ENCODE measurements at places on chromosomes 11 and 22.

DNA sequence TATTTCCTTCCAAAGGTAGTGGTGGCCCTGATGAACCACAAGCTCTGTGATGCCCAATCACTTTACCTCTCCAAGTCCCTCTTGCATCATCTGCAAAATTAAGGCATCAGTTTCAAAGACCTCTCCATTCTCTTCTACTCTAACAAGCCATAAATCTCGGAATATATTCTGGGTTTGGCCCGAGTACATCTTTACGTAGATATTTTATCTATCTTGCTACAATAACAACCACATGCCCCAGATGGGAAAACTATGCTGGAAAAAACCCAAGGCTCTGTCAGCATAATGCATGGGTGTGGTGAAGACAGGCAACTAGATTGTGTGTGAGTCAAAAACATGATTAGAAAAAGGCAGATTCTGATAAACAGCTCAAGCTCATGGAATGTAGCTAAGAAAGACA is 228.2 kb upstream of the BLID start:
- DNase-seq, result no peak

GRCh38 chr22:26894362-26894761 is 237.0 kb downstream of the MIAT start:
- DNase-seq, result no peak

DNA sequence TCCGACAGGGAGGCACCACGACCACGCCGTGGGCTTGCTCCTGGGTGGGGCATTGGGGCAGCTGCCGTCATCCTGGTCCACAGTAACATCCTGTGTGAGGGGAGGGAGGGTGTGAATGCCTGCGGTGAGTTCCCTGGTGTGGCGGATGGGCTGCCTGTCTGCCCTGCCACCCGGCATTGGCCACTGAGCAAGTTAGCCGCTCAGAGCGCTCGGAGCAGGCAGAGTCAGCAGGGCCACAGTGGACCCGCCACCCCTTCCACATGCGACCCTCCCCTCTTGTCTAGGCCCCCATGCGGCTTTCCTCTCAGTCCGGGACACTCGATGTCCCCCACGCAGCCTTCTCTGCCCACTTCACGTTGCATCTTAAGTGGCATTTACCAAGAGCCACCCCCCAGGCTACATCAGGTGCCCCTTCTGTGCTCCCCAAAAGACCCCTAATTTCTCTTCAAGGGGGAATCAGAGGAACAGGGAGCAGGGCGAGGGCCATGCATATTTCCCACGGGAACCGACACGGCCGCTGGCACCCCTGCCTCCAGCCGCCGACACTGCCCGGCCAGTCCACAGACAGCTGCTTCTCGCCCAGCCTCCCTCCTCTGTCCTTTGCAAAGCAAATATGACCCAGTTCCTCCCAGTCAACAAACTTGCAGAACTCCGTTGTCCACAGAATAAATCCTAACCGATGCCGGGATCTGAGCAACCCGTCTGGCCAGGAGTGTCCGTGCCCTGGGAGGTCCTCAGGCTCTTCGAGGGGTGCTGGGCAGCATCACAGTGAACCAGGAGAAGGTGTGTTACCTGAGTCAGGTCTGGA is 1482.1 kb downstream of the TBC1D22A start:
- DNase-seq, result no peak

- no peak for DNase-seq
Measured at GRCh38 chr22:28172892-28173670, 254.0 kb upstream of the PITPNB start.

DNA sequence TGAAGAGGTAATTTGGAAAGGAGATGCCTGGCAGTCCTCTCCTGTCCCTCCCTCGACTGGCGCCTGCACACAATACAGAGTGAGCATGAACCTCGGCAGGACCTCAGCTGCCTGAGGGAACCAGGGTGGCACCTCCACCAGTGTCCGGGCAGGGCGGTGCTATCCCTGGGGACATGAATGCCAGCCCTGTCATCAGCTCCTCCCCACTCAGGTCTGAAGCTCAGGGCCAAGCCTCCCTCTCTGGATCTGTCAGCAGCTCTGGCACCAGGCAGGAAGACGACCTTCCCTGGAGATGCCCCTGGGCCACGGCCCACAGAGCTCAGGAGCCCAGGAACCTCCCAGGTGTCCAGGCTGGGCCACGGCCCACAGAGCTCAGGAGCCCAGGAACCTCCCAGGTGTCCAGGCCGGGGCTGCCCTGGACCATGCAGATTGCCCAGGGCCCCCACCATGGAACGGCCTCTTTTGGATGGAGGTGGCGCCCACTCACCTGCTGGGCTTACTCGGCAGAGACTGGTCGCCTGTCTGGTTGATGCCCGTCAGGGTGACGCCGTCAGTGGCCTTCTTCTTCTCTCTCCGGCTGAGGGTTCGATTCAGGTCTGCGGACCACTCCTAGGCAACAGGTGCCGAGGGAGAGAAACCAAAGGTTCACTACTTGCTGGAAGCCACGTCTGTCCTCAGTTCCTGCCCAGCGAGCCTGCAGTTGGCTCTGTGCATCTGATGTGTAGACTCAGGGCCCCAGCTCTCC is 21.7 kb upstream of the ARFGAP3 start:
- no peak for DNase-seq

DNA sequence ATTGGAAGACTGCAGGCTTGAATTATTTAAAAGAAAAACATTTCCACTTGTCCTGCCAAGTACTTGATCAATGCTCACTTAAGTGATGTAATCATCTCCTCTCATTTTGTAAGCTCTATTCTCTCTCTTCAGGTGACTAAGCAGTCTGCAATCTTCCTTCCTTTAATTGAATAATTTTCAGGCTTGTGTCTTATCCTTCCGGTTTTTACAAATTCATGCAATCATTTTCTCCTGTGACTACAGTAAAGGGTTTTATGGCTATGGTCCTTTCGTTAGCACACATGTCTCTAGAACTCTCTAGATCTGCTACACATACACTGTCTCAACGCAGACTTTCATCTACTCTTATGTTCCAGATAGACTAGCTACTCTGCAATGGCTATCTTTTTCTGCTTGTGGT is 12.6 kb upstream of the UPB1 start:
- no peak for DNase-seq

GRCh38 chr22:20952544-20953341 is 14.3 kb upstream of the AIFM3 start:
- no peak for DNase-seq

DNA sequence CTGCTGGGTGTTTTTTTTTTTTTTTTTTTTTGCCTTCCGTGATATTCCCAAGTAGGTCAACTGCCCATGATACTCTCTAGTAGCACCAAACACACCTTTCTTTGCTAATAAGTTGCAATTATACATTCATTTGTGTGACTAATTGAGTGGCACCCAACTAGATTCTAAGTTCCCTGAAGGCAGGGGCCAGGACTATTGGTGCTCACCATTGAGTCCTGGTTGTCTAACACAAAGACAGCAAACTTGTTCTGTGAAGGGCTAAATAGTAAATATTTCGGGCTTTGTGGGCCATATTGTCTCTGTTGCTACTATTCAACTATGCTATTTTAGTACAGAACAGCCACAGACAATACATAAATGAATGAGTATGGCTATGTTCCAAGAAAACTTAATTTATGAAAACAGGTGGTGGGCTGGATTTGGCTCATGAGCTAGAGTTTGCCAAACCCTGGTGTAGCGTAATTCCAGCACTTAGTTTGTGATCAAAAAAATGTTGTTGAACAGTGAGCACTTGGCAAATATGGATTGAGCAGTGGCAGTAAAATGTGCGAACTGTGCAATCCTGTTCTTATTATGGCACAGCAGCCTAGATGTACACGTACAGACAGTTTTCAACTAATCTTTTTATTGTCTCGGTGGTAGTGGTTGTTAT is 11.3 kb downstream of the ENDOD1 start:
- no peak for DNase-seq

DNA sequence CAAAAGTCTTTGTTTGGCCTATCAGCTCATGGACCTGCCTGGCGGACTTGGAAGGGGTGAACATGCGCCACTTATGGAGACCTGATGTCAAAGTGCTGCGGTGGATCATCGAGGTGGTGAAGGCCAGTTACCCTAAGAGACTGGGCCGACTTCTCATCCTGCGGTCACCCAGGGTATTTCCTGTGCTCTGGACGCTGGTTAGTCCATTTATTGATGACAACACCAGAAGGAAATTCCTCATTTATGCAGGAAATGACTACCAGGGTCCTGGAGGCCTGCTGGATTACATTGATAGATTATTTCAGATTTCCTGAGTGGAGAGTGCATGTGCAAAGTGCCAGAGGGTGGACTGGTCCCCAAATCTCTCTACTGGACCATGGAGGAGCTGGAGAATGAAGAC is 17.9 kb downstream of the ALKBH3 start:
- DNase-seq, result no peak

DNA sequence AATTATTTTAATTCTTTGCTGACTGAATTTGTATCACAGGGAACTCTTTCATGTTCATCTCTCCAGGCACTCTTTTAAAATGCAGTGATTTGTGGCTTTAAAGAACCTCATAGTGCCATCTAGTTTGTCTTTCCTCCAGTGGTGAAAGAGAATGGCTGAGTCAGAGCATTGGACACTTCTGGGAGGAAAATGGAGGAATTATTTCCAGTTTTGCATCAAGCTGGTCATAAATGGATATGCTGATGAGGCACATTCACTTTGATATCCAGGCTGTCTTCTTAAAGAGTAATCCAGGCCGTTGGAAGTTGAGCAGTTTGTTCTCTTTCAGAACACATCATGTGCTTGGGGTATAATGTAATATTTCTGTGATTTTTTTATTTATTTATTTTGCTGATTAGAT is 273.7 kb downstream of the DDX10 start:
- DNase-seq, result no peak

Measured in stimulated activated CD4-positive, alpha-beta T cell treated with anti-CD3 and anti-CD28 coated beads, Interleukin-15, amount 100 ng/mL, for 24 hours (primary cell).